Upper lobe of left lung (tissue), 6 donors: ENCODE measurements at places on chromosomes 12 and 14.

DNA sequence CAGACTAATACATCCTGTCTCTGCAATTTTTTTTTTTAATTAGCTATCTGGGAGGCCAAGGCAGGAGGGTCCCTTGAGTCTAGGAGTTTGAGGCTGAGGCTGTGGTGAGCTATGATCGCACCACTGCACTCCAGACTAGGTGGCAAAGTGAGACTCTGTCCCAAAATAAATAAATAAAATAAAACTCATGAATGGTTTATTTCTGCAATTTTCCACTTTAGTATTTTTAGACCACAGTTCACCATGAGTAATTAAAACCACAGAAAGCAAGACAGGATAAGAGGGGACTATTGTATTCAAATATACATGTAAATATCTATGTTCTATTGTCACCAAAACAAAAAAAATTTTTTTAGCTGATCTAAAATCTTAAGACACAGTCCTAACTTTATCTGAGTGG lies 17.8 kb downstream of the TAOK3 start:
- no peak for DNase-seq

- DNase-seq, result no peak
These were observed 108.2 kb upstream of the GPHB5 start for GRCh38 chr14:63426838-63427352.

- DNase-seq, result no peak
These were observed 99.3 kb downstream of the PELI2 start for GRCh38 chr14:56217380-56218045.

DNA sequence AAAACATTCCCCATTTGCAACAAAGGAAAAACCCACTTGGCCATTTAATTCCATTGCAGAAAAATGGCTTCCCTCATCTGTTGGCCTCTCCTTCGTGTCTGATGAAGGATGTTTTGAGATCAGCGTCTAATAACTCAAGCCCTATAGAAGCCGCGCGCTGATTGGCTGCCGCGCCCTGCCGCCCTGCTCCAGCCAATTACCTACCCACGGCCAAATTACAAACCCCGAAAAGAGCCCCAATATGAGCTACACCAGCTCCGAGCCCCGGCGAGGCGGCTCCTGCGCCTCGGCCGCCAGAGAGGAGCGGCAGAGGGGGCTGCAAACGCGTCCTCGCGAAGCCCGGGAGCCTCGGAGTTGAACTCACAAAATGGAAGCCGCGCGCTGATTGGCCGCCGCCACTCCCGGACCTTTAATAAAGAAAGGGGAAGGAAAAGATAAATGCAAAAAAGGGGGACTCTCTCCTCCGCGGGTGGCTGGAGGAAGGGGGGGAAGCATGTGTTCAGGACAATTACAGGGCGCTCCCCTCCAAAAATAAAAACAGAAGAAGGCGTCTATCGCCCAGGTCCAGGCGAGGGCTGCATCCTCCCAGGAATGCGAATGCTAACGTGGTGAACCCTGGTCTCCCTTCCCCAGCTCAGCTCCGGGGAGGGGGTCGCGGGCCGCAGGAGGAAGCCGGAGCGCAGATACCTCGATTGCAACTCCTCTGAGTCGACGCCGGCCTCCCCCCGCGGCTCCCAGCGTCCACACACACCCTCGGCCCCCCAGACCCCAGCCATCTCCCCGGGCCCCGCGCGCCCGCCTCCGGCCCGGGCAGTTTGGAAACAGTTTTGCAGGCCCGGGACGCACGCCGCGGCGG lies 738 bp upstream of the SETD1B start:
- peak; percentile 97 for DNase-seq

- DNase-seq, result no peak
These were observed 91.9 kb upstream of the OVCH1 start for GRCh38 chr12:29589286-29589820.

GRCh38 chr14:104195361-104195760 lies 57.0 kb downstream of the KIF26A start:
- DNase-seq, result peak; percentile 67

- no peak for DNase-seq
These were observed 7.7 kb upstream of the DCP1B start for GRCh38 chr12:2011643-2012607.

GRCh38 chr12:54082397-54082892 lies 28.8 kb downstream of the HOXC4 start:
- DNase-seq, result peak; percentile 78

DNA sequence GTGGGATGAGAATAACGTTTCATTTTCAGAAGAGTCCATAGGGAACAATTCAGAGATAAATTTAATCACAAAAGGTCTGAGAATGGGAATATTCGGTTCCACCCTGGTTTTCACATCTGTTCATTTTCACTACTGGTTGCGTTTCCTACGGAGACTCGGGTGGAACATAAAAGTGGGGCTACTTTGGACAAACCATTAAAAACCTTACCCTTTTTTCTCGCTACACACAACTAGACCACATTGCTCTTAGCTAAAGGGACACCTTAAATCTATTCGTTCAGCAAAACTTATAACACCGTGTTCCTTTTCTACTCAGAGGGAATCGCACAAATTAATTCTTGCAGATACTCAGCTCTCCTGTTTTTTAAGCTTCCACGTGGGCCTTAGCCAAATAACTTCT lies 1.0 kb upstream of the SUDS3 start:
- DNase-seq, result no peak

GRCh38 chr12:16939871-16940306 lies 333.9 kb upstream of the LMO3 start:
- DNase-seq, result no peak

DNA sequence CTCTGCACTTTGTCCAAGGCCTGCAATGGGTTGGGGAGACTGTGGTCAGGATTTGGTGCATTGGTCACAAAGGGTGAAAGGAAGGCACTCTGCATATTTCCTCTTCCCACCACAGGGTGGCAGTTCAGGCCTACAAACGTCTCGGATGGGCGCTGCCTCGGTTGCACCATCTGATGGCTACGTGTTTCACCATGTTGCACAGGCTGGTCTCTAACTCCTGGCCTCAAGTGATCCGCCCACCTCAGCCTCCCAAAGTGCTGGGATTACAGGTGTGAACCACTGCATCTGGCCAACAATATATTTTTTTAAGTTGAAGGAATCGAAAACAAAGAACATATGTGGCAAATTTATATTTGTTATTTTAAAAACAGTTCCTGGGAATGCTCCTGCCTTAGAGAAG lies 35.1 kb downstream of the TMBIM6 start:
- DNase-seq, result no peak

DNA sequence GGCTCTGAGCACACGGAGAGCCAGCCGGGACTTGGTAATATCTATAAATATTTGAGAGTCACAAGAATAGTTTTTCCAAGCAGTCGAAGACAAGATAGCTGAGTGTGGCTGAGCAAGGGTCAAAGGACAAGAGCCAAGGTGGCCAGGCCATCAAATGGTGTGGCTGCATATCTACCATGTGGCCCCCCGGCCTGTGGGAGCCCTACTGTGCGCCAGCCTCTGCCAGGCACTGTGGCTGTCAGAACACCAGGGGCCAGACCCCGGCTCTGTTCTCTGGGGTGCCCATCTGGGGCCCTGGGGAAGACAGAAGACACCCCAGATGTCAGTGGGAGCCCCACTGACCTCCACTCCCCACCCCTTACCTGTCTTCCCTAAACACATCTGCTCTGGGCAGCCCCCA lies 22.7 kb downstream of the BEGAIN start:
- no peak for DNase-seq

DNA sequence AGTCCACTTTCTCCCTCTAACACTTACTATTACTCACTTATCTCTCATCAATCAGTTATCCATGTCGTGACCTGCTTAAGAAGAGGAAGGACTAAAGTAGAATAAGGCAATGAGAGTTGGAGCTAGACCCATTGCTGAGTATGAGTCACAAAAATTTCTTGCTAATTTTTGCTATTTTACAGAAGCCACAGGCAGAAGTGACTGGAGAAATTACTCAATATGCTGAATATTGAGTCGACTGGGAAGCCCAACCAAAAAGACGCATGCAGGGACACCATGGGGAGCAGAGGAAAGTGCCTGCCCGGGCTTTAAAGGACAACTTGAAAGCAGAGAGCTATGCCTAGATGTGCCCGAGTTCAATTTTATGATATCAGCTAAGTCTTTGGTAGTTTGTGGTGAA lies 115.4 kb upstream of the FOXG1 start:
- no peak for DNase-seq

GRCh38 chr14:38391334-38391733 lies 135.4 kb upstream of the CLEC14A start:
- no peak for DNase-seq

DNA sequence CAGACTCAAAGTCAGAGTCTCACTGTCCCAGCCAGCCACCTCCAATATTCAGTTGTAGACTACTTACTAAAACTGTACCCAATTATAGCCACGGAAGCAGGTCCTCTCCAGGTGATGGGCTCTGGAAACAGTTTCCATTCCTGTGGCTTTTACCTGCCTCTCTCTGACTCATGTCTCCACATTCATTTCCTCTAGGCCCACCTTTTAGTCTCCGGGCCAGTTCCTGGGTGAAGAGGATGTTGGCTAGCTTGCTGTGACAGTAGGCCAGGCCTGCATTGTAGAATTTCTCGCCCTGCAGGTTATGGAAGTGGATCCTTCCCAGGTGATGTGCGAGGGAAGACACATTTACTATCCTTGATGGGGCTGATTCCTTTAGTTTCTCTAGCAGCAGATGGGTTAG lies 5.6 kb downstream of the RDH11 start:
- DNase-seq, result no peak

- no peak for DNase-seq
These were observed 341.5 kb upstream of the DDHD1 start for GRCh38 chr14:53494587-53494986.

- no peak for DNase-seq
These were observed 11.7 kb upstream of the NAA30 start for GRCh38 chr14:57378661-57379060.

GRCh38 chr14:28773861-28774691 lies 7.5 kb downstream of the FOXG1 start:
- no peak for DNase-seq

DNA sequence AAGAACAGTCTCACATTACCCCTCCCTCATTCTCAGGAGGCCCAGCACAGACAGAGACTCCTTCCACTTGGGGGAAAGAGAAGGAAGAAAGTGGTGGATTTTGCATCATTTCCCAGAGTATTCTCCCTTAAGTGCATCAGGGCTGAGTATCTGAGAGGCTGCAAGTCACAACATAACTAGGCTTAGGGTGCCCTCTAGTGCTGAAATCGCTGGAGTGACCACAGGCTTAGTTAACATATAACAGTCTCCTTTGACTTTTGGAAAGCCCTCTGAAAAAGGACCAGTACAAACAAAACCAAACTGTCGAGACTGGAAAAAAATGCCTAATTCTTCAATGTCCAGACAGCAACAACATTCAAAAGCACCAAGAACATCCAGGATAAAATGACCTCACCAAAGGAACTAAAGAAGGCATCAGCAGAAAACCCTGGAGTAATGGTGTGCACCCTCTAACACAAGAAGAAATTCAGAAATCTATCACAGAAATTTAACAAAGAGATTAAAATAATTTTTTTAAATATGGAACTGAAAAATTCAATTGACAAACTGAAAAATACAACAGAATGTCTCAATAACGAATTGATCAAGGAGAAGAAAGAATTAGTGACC lies 412.3 kb downstream of the RPS29 start:
- DNase-seq, result peak; percentile 58

DNA sequence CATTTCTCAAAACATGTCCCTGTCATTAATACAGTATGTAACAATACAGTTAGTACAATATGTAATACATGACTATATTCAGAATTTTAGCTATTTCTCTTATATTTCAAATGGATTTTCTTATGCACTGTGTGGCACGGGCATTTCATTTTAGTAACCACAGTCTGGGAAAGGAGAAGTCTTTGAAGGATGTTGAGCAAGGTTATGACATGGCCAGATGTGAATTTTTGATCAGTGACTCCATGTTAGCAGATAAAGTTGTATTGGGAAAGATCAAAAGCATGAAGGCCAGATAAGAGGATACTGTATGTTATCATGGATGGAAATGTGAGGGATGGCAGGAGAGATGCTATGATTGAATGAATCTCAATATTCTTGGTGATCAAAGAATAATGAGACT lies 285.2 kb downstream of the NAV3 start:
- no peak for DNase-seq

- DNase-seq, result no peak
These were observed 1.4 kb downstream of the MDM2 start for GRCh38 chr12:68809190-68810026.

GRCh38 chr14:34837801-34838322 lies 37.3 kb downstream of the BAZ1A start:
- DNase-seq, result no peak

- DNase-seq, result no peak
These were observed 35.4 kb downstream of the TAOK3 start for GRCh38 chr12:118337194-118337838.

GRCh38 chr14:93108105-93108504 lies 7.6 kb downstream of the ITPK1 start:
- no peak for DNase-seq

DNA sequence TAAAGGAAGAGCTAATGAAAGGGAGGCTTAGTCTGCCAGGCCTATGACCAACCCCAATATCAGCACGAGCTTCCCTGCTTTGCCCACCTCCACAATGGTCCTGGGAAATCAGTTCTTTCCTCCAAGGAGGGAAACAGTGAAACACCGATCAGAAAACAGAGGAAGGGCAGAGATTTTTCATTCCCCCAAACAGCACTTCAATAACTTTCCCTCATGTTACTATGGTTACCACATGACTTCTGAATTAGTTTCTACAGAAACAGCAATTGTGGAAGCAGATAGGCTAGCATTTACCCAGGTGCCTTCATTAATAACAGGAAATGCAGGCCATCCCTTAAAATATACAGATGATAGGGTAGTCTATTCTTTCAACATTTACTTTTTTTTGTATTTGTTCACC lies 35.9 kb downstream of the TRIM9 start:
- DNase-seq, result no peak

- peak; percentile 95 for DNase-seq
These were observed at the start of gene ANAPC7 for GRCh38 chr12:110403146-110403975. TSS of gene ANAPC7 (minus strand) at chr12:110403708. CDS start at chr12:110403627, 81 bp downstream.

- no peak for DNase-seq
These were observed 8.1 kb upstream of the EIF2S3B start for GRCh38 chr12:10497602-10498001.

GRCh38 chr12:112133418-112133817 lies 8.1 kb downstream of the TRAFD1 start:
- no peak for DNase-seq

DNA sequence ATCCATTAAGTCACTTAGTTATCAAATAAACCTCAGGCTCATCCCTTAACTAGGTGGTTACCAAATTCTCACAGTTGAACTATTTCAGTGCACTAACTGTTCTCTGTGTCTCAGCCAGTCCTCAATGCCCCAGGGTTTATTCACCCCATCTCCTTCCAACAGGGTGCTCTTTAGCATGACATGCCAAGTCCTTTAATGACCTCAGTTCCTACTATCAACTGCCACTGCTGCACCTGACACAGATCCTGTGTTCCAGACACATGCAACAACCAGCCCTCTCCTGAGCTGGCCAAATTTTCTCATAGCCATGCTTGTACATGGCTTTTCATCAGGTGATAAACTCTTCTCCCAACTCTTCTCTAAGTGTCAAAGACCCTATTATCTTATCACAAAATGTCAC lies 80.0 kb downstream of the ATXN2 start:
- DNase-seq, result no peak
